Type B pancreatic cell (in vitro differentiated cells): ENCODE measurements at places on chromosomes 7 and 10.

GRCh38 chr7:107920048-107920772, 29.2 kb downstream of the DLD start:
- H3K4me1 ChIP-seq, result peaks cover 4% of the 10 kb centered on the region
- peaks cover 45% of the 10 kb centered on the region for H3K36me3 ChIP-seq
- no peak overlapping the region for H3K4me3 ChIP-seq

DNA sequence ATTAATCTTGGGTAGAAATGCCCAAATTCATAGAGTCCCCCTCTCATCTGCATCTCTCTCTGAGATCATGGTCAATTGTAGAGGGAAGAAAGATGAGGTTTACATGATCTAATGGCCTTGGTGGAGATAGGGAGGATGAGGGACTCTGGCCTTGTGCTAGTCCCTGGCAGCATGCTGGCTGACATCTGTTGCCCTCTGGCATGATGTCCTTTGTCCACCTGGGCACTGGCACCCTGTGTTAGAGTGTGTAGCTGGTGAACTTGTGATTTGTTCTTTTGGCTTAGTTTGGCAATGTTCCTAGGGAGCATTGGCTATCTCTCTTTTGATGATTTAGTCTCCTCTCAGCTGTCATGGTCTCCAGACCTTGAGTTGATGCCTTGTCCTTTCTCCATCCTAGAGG, 103.2 kb downstream of the DYNC1I1 start:
- peaks cover 7% of the 10 kb centered on the region for H3K4me1 ChIP-seq
- no peaks in the 10 kb centered on the region for H3K36me3 ChIP-seq

GRCh38 chr10:122181876-122182275, 89.2 kb upstream of the BTBD16 start:
- no peaks in the 10 kb centered on the region for H3K36me3 ChIP-seq
- H3K4me3 ChIP-seq, result no peak overlapping the region
- no peaks in the 10 kb centered on the region for H3K27me3 ChIP-seq
- peaks cover 48% of the 10 kb centered on the region for H3K4me1 ChIP-seq
- peak overlapping the region; percentile 36 for H3K27ac ChIP-seq
- no peak for DNase-seq

GRCh38 chr7:37089972-37090371, 358.7 kb downstream of the ELMO1 start:
- H3K27me3 ChIP-seq, result no peaks in the 10 kb centered on the region
- H3K27ac ChIP-seq, result no peak overlapping the region
- no peak overlapping the region for H3K4me3 ChIP-seq
- H3K36me3 ChIP-seq, result no peaks in the 10 kb centered on the region
- no peak for DNase-seq

- peaks cover 5% of the 10 kb centered on the region for H3K36me3 ChIP-seq
- H3K4me1 ChIP-seq, result peaks cover 53% of the 10 kb centered on the region
- H3K27me3 ChIP-seq, result no peaks in the 10 kb centered on the region
Measured at GRCh38 chr7:94512735-94513564, 3.3 kb downstream of the CASD1 start.
